HCEC 1CT (cell line): ENCODE measurements at places on chromosomes 7 and 10.

GRCh38 chr7:104943502-104944343 lies 70.3 kb upstream of the KMT2E start:
- no peak for DNase-seq

- DNase-seq, result no peak
These were observed 36.6 kb downstream of the SBDS start for GRCh38 chr7:66958538-66959350.

DNA sequence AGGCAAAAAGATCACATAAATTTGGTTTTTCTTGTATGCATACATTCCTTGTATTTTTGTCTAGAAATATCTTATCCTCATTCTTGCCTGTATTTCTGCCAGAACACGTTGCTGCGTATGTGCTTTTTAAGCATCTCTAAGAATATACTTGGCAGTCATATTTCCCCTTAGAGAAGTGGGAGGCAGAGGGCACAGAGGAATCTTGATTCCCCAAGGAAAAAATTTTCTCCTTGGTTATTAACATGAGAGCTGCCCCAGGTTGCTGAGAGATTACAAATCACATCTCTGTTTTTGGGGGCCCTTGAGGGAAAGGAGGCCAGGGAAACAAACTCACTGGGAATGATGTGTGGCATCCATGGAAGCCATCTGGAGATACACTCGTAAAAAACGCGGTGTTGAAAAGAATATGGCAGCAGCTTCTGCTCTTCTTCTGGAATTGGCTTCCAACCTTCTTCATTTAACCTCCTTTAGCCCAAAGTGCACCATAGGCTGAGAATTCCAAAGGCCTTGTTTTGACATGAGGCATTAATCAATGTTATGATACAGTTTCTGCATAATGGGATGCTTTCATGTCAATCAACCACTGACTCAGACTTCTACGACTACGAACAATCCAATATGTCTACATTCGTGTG lies 684.3 kb upstream of the SORCS1 start:
- no peak for DNase-seq

DNA sequence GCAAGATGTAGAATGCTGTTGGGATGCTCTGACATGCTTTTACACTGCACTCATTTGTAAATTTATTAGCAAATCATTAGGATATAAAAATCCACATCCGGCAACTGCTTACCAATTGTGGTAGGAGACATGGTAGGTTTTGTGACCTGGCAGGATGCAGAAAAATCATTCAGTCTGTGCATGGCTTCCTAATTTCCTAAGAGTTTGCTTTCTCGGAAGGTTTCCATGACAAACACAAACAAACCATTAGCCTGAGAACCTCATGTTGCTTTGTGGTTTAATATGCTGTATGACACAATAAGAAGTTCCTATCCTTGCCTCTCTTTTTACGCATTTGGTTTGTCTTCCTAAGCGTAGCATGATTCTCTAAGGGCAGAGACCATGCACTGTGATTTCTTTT lies 14.7 kb upstream of the LMBR1 start:
- DNase-seq, result no peak

- DNase-seq, result peak; percentile 18
These were observed 7.3 kb upstream of the KLHDC10 start for GRCh38 chr7:130063036-130063435.

- DNase-seq, result no peak
These were observed 31.0 kb upstream of the ADRB1 start for GRCh38 chr10:114012650-114013049.

DNA sequence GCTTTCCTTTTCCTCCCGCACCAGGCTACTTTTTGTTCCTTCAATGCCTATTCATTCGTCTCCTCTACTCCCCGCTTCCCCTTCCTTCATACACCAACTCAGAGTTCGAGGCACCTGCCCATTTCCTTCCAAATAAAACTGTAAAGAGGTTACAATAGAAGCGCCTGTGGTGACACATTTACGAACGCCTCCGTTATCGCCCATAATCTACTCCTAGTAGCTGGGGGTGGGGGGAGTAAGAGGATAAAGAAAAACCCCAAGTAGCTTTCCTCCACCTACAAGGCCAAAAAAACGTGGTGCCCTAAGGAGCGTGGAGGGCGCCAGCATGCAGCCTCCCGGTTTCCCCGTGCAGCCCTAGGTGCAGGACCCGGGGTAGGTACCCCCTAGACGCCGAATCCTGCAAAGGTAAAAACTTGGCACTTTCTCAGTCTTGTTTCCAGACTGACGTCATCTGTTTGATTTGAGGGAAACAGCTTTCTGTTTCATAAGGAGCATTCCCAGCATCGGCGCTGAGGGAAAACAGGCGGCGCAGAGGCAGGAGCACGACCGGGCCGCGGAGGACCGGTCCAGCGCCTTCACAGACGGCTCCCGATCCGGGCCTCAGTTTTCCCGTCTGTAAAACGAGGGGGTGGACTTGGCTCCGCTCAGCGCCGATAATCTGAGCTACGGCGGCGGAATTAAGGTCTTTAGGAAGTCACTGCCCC lies 922 bp downstream of the PPA1 start:
- DNase-seq, result peak; percentile 37

DNA sequence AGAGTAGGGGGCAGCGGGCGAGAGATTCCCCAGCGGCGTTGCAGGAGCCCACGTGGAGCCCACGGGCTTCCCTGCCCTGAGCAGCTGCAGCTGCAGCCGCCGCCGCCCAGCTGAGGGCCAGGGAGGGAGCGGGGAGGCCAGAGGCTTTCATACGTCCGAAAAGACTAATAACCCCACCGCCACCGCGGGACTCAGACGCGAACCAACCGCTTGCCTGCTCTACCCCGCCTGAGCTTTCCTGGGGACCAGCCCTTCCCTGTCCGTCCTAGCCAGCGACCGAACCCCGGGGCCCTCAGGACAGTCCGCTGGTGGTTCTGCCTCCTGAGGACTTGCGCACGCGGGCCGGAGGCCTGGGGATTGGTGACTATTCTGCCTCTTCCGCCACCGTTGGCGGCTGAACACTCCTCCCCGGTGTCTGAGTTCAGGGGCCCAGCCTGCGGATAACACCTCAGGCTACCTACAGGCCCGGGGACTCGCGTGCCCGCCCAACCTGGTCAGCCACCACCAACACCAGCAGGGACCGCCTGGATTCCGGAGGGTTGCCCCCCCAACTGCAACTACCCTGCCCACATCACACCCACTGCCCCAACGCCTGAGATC lies 18.4 kb downstream of the IFT22 start:
- DNase-seq, result no peak

DNA sequence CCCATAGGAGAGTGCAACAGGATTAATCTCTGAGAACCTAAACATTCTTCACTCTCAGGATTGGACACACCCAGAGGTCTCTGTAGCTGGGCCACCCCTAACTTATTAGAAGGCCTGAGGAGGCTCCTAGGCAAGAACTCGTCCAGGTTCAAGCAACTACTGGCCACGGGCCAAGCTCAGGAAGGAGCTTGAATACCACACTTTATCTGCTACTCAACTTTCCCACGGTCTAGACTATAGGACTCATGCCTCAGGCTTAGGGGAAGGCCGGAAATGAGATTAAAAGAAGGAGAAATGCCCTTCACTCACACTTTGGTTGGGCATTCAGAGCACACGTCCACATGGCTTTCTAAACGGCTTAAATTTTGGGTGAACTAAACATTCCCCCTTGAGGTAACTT lies 142.8 kb upstream of the PHYHIPL start:
- DNase-seq, result no peak

DNA sequence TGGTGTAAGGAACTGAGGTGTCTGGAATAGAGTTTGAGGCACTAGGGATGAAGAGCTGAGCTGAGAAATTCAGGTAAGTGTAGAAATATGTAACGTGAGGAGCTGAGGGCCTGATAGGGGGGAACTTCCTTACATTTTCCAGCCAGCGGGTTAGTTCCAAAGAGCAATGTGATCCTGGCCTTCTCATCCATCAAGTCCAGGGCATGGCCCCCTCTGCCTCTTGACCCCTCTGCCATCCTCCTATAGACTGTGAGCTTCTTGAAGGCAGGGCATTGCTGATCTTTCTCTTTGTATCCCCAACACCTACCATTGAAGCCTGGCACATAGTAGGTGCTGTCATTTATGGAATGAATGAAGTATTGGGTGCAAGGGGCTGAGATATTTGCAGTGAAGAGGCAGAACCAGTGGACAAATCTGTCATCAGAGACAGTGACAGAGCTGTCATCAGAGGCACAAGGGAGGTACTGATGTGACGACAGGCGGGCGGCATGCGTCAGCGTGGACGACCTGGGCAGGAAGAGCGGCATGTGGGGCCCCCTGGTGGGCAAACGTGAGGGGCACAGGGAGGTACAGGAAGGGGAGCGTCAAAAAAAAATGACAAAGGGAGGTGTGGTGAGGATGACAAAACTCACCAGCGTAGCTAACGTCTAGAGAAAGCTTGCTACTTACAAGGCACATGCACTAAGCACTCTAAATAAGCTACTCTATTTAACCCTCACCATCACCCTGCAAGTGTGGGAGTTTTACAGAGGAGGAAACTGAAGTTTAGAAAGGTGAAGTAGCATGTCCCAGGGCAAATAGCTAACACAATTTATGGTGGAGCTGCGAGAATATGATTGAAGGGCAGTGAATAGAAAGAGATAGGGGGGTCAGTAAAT lies 5.2 kb upstream of the CAMK2G start:
- DNase-seq, result peak; percentile 71

GRCh38 chr7:153902862-153903261 lies 149.3 kb upstream of the DPP6 start:
- no peak for DNase-seq

GRCh38 chr10:1609648-1609970 lies 127.7 kb downstream of the ADARB2 start:
- no peak for DNase-seq

- no peak for DNase-seq
These were observed 26.7 kb downstream of the TRIM8 start for GRCh38 chr10:102670871-102671434.

DNA sequence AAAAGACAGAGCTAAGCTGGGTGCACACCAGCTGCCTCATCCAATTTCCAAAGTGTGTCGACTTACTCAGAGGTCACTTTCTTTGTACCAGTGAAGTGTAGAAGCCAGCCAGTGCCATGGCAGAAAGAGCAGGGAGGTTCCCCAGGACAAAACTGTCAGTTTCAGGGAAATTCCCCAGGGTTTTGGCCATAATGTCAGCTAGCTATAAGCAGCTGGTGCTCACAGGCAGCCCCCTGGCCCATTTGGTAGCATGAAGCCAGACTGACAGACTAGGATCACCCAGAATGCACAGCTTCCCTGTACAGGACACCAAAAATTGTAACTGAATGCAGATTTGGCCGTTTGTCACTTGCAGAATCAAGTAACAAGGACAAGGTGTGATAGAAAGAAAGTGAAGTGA lies 28.6 kb downstream of the MRPL32 start:
- no peak for DNase-seq

DNA sequence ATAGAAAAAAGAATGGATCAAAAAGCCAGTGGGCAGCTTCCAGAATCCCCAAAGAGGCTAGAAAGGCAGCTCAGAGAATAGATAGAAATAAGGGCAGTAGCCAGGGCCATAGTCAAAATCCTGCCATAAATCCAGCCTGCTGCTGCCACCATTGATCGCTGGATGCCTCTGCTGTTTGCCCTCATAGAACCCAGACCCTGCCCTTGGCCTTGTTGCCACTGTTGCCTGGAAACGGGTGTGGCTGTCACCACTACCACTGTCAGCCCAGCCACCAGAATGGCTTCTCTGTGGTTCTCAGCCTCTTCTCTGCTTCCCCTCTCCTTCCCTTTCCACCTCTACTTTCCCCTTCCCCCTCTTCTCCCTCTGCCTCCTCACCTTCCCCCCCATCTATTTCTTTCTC lies 57.8 kb downstream of the HHEX start:
- DNase-seq, result no peak

GRCh38 chr10:6558272-6558671 lies 21.8 kb downstream of the PRKCQ start:
- DNase-seq, result no peak

DNA sequence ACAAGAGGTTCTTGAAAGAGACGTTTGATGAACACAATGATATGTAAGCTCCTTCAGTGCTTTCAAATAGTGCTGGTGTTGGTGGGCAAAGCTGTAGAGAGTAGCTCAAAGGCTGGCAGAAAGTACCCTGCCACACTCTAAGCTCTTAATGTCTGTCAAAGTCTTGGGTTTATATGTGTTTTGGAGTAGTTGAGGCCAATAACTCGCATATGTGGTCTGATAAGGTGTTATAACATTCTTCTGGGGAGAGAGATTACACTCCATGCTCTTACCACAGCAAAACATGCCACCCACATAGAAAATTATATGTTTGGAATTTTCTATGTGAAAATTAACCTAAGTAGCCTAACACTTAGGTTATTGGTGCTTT lies 30.8 kb upstream of the NME8 start:
- DNase-seq, result no peak

GRCh38 chr7:18458830-18459229 lies 36.7 kb upstream of the HDAC9 start:
- no peak for DNase-seq

DNA sequence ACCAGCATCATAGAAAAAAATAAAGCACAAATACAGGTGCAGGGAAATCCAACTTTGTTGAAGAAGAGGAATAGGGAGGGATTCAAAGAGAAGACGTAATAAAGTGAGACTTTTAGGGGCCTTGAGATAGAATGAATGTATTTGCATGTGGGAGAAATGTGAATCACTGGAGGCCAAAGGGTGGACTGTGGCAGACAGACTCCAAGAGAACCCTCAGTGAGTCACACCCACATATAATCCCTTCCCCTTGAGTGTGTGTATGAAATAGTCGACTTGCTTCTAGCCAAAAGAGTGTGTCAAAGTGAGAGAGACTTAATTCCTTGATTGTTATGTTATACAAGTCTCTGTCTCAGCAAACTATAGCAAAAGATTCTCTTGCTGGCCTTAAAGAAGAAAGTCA lies 101.3 kb upstream of the GHITM start:
- DNase-seq, result no peak

DNA sequence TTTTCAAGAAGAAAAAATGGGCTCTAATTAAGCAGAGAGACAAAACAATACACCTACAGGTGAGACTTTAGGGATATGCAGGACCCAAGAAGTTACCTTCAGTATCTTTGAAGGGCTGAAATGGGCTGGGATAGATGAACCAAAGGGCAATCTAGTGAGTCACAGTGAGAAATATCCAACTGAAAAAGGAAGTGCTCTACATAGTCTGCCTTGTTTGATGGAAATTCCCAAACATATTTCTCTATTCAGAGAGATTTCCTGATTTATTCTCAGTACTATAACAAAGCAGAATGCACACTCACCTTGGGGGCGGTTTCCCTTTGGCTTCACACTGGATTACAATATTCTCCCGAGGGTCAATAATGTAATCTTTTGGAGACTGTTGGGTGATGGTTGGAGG lies 104.1 kb upstream of the LAMB4 start:
- DNase-seq, result peak; percentile 55

DNA sequence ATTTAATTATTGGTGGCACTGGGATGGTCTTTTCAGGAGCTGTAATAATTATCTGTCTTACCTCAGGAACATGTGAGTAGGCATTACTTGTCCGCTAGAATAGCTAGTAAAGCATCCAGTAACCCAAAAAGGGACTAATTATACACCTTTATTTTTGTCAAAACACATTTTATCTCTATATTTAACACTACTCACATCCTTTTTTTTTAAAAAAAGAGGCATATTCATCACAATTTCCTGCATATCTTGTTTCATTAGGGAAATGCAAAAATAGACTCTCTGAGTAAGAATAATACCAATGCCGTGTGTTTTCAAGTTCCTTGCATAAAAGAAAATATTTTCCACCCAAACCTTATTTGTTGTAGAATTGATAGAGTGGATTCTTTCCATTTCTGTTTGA lies 99.5 kb downstream of the VTI1A start:
- DNase-seq, result no peak
